ENCODE measurements at places on chromosomes 4 and X.

- no peak overlapping the region for H3K4me3 ChIP-seq
- H3K4me1 ChIP-seq, result no peaks in the 10 kb centered on the region
- no peak for DNase-seq
- H3K27ac ChIP-seq, result no peak overlapping the region
- H3K36me3 ChIP-seq, result no peaks in the 10 kb centered on the region
Observed at GRCh38 chr4:97646997-97647396, 496.3 kb downstream of the STPG2 start.

GRCh38 chrX:76127341-76127740 is 45.5 kb upstream of the PBDC1 start:
- no peaks in the 10 kb centered on the region for H3K36me3 ChIP-seq
- no peaks in the 10 kb centered on the region for H3K27me3 ChIP-seq
- peaks cover 6% of the 10 kb centered on the region for H3K4me1 ChIP-seq
- H3K4me3 ChIP-seq, result no peak overlapping the region
- H3K27ac ChIP-seq, result no peak overlapping the region

DNA sequence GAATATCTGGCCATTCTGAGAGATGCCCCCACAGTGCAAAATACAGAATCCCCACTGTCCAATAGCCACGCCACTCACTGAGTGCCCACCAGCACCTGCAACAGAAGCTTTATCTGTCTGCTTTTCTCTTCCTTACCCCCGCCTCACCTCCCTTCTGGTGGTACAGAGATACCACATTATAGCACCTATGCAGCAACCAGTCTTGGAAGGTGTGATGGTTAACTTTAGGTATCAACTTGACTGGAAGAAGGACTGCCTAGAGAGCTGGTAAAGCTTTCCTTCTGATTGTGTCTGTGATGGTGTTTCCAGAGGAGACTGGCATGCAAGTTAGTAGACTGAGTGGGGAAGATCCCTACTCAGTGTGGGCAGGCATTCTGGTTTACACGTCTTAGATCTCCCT is 61.8 kb upstream of the TXK start:
- H3K27me3 ChIP-seq, result no peaks in the 10 kb centered on the region
- no peaks in the 10 kb centered on the region for H3K36me3 ChIP-seq
- no peak for DNase-seq
- H3K27ac ChIP-seq, result no peak overlapping the region
- H3K4me1 ChIP-seq, result no peaks in the 10 kb centered on the region

- H3K36me3 ChIP-seq, result no peaks in the 10 kb centered on the region
- no peaks in the 10 kb centered on the region for H3K27me3 ChIP-seq
- no peak overlapping the region for H3K4me3 ChIP-seq
Observed at GRCh38 chrX:39361736-39362135, 560.5 kb downstream of the MID1IP1 start.

DNA sequence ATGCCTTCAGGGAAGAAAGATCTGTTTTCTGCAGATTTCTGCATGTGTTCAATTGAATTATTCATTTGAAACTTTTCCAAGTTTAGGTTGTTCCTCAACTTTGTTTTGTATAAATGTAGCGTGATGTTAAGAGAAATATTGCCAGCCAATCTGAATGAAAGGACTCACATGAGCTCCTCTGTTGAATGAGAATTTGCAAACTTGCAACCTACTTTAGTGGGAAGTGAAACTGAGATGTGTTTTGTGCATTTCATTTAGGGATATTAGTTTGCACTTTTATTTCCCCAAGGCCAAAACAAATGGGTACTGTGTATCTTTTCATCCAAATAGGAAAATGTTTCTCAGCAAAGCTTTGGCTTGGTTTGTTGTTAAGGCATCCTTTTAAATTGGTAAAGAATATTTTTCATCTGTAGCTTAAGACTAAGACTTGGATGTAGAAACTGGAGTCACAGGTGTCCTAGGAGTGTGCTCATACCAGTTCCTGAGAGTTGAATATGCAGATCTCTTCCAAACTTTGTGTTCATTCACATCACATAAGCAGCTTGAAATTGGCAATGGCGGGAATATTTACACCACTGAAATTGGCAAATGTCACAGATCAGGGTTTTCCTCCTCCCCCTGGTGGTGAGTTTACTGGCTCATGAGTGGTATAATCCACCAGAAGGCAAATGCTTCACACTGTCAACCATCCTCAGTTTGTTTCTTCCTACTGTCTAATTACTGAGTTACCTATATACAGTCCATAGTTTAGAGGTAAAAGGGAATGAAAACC is 193.6 kb upstream of the BANK1 start:
- no peaks in the 10 kb centered on the region for H3K4me1 ChIP-seq
- no peak overlapping the region for H3K4me3 ChIP-seq
- no peak overlapping the region for H3K27ac ChIP-seq
- H3K27me3 ChIP-seq, result no peaks in the 10 kb centered on the region

GRCh38 chr4:151263455-151263854 is 13.5 kb upstream of the PRSS48 start:
- H3K27me3 ChIP-seq, result no peaks in the 10 kb centered on the region
- no peaks in the 10 kb centered on the region for H3K36me3 ChIP-seq
- no peak overlapping the region for H3K27ac ChIP-seq
- no peaks in the 10 kb centered on the region for H3K4me1 ChIP-seq
- DNase-seq, result no peak

GRCh38 chr4:5478169-5478568 is 230.2 kb downstream of the EVC2 start:
- no peak overlapping the region for H3K27ac ChIP-seq
- no peaks in the 10 kb centered on the region for H3K4me1 ChIP-seq
- no peaks in the 10 kb centered on the region for H3K27me3 ChIP-seq

Data from DND-41 (cell line).